ENCODE measurements at places on chromosomes 6 and 20.

- DNase-seq: no peak
Observed at GRCh38 chr20:44720621-44720996, 5.4 kb downstream of the CCN5 start.

DNA sequence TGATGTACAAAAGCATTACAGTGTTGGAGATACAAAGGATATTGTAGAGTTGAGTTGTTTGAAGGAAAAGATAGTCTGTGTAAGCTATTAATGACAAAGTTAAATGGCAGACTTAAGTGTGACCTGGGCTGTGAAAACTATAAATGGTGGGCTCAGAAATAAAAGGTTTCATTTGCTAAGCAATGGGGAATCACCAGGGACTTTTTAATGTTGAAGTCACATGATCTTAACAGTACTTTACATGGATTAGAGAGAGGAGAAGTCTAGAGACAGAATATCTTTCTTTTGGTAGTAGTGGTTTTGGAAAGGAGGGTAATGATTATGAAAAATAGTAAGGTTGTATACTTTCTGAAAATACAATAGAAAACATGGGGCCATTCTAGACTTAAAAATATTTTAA, 67.1 kb downstream of the SCAF8 start:
- no peak for DNase-seq

GRCh38 chr6:36360241-36361054, 23.8 kb upstream of the BNIP5 start:
- DNase-seq: peak; percentile 28

DNA sequence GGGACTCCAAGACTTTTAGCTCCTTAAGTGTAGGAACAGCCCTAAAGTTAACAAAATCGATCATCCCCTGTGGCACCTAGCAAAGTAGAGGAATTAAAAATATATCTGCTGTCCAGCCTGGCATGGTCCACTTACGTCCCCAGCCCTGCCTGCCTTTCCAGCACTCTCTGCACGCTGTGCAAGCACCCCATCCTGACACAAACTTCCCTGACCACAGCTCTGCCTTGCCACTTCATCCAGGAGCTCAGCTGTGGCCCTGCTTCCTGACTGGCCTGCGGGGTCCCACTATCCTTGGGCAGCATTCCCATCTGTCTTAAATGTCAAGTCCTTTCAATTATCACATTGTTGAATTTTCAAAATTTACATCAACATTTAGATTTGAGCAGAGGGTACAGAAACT, 39.0 kb downstream of the BLOC1S5 start:
- no peak for DNase-seq

DNA sequence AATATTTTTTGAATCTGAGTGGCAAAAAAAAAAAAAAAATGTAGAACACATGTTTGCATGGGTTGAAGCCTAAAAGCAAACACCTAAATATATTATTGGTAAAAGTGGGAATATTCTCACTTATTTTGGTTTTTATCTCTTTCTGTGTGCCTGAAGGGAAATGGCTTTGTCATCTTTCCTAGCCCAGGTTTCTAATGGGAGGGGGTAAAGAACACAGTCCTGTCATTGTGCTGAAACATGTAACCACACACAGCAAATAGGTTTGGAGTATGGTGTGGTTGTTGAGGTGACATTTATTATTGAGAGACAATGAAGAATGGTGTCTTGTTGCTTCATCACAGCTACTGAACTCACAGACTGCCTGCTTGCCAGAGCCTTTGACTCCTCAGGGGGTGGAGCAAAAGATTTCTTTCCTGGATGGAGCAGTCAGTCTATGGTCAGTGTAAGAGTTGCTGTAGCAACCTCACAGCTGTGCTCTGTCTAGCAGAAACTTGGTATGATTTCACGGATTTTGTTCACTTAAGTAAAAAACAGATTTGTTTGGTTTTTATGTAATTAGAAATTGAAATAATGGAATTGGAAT, 70.2 kb downstream of the CEP57L1 start:
- no peak for DNase-seq

- no peak for DNase-seq
Observed at GRCh38 chr6:138795809-138796603, at the start of gene ECT2L. TSS of gene ECT2L (plus strand) at chr6:138796087. CDS start at chr6:138813275, 17,188 bp downstream.

GRCh38 chr6:116190550-116190949, 63.3 kb downstream of the TSPYL4 start:
- no peak for DNase-seq

- no peak for DNase-seq
Observed at GRCh38 chr6:35139924-35140638, 1.1 kb downstream of the TCP11 start.

GRCh38 chr20:56458206-56458821, 10.1 kb upstream of the RTF2 start:
- DNase-seq: no peak

GRCh38 chr6:49909563-49909962, 43.2 kb upstream of the CRISP1 start:
- DNase-seq: no peak

All from activated CD4-positive, alpha-beta T cell treated with anti-CD3 and anti-CD28 coated beads, Interleukin-2, amount 50 U/mL, for 24 hours (primary cell).